ENCODE measurements at places on chromosomes 6 and 20.

DNA sequence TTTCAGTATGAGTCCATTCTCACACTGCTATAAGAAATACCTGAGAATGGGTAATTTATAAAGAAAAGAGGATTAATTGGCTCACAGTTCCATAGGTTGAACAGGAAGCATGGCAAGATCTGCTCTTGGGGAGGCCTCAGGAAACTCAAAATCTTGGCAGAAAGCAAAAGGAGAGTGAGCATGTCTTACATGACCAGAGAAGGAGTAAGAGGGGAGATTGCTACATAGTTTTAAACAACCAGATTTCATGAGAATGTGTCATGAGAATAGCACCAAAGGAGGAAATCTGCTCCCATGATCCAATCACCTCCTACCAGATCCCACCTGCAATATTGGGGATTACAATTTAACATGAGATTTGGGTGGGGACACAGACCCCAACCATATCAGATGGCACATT is 672.4 kb downstream of the HTR1B start:
- DNase-seq = no peak

- DNase-seq = no peak
Measured at GRCh38 chr6:341914-342831, 49.4 kb upstream of the IRF4 start.

GRCh38 chr6:170156448-170157375 is 134.2 kb downstream of the DLL1 start:
- no peak for DNase-seq

DNA sequence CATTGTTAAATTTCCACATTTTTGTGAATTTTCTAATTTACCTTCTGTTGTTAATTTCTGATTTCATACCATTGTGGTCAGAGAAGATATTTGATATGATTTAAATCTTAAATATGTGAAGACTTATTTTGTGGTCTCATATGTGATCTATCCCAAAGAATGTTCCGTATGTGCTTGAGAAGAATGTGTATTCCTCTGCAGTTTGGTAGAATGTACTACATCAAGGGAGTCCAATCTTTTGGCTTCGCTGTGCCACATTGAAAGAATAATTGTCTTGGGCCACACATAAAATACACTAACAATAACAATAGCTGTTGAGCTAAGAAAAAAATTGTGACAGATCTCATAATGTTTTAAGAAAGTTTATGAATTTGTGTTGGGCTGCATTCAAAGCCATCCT is 176.2 kb upstream of the PRND start:
- no peak for DNase-seq

- DNase-seq = no peak
Measured at GRCh38 chr6:40693768-40694167, 106.6 kb upstream of the LRFN2 start.

GRCh38 chr6:56668158-56668557 is 25.5 kb upstream of the DST start:
- no peak for DNase-seq

- DNase-seq = no peak
Measured at GRCh38 chr6:4295058-4295782, 159.8 kb upstream of the ECI2 start.

DNA sequence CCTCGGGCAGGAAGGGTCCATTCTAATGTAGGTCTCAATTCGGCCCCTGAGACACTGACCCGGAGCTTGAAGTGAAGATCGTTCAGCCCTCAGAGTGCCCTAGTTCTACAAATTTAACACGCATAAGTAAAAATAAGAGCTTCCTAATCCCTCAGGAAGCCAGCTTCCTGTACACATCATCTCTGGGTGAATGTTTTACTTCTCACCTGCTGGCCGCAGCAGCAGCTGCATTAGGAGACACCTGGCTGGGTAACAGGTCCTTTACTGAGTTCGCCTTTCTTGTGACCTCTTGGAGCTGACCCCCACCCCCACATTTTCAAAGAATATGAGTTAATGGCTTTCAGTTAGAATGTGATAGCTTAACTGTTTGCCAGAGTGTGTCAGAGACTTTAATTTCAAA is 165.0 kb downstream of the SMOC2 start:
- DNase-seq = no peak

- DNase-seq = no peak
Measured at GRCh38 chr20:54084727-54085388, 14.5 kb upstream of the BCAS1 start.

- no peak for DNase-seq
Measured at GRCh38 chr6:45822873-45823272, 192.8 kb downstream of the CLIC5 start.

DNA sequence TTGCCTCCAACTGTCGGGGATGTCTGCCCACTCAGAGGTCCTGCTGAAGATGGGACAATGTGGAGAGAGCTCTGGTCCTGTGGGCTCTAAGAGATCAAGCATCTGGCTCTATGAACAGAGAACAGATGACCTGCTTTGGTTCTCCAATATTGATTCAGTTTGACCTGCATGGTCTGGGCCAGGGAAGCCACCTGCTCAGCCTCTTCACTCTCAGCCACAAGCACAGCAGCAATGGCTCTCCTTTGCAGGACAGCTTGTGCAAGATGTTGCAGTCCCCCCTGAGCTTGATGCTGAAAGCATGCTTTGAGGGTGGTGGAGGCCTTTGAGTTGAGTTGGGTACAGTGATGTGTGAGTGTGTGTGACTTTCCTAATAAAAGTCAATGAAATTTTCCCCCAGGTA is 18.6 kb upstream of the MCM3 start:
- no peak for DNase-seq

- DNase-seq = no peak
Measured at GRCh38 chr6:122081921-122082320, 317.5 kb upstream of the HSF2 start.

DNA sequence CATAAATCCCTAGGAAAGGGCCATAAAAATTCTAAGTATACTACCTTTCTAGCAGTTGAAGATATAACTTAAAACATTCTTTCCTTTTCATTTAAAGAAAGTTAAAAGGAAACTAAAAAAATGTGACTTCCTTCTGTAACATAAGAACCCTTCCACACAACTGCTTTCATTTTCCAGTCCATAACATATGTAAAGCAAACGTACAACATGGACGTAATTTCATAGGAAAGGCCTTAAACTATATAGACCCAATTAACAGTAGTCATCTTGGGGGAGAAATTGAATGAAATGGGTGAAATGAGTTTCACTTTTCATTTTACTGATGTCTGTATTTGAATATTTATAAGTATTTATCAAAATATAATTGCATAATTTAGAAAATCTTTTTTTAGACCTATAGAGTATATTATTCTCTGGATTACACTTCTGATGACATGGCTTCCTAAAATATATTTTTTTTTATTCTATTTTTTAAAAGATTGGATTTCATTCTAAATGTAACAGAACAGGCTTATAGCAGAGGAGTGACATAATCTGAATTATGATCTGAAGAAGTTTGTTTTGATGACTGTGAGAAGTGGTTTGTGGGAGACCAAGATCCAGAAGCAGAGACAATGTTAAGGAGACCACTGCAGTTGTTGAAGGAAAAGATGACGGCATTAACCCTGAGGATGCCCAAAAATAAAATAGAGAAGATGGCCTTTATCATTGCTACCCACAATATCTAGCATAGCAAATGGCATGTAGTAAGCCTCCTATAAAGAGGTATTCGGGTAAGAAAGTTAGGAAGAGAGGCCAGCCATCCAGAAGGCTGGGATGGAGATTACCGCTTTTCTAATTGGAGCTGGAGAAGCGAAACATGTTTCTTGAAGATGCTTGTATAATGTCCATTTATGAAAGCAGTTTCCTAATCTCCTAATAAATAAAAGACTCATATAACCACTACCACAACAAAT is 260.4 kb downstream of the PTPRK start:
- DNase-seq = no peak

- DNase-seq = no peak
Measured at GRCh38 chr20:50285376-50286173, 94.9 kb downstream of the CEBPB start.

DNA sequence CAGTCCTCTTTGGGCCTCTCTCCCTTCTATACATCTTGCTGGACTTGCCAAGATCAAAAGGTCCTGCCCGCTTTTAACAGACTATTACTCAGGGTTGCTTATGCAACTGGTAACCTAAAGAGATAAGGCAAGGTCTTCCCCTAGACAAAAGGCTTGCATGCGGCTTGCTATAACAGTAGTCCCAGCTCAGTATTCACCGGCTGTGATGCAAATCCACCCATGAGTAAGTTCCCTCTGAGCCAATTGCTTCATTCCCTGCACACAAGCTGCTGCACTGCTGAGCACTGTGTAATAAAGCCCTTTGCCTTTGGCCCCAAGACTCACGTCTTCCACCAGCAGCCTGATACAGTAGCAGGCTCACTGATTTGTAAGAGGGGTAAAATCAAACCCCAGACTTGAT is 363.8 kb downstream of the PRKN start:
- DNase-seq = no peak

- no peak for DNase-seq
Measured at GRCh38 chr20:25276533-25277050, 28.7 kb downstream of the PYGB start.

GRCh38 chr20:45487231-45487635 is 17.7 kb downstream of the WFDC2 start:
- no peak for DNase-seq

- DNase-seq = no peak
Measured at GRCh38 chr6:81901551-81901966, 149.1 kb upstream of the TENT5A start.

Measured in stimulated activated naive CD4-positive, alpha-beta T cell treated with Interleukin-2 at 50 U/mL for 16 hours (primary cell).